ENCODE measurements at places on chromosomes 7 and 10.

- DNase-seq = no peak
Measured at GRCh38 chr7:2974093-2974819, 69.4 kb downstream of the CARD11 start.

DNA sequence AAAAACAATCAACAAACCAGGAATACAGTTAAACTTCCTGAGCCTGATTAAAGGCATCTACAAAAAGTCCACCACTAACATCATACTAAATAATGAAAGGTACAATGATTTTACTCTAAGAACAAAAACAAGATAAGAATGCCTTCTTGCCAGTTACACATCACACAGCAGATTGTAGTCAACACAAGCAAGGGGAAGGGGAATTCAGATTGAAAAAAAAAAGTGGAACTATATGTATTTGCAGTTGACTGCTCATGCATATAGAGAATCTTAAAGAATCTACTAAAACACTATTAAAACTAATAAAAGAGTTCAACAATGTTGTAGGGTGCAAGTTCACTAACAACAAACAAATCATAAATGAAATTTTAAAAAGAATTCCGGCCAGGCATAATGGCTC lies 28.5 kb downstream of the ZNF33B start:
- no peak for DNase-seq

- DNase-seq = no peak
Measured at GRCh38 chr7:149475121-149476045, 14.5 kb upstream of the ZNF777 start.

- no peak for DNase-seq
Measured at GRCh38 chr7:111895049-111895448, 311.1 kb downstream of the DOCK4 start.

GRCh38 chr7:106110238-106110560 lies 1.9 kb downstream of the SYPL1 start:
- no peak for DNase-seq

- no peak for DNase-seq
Measured at GRCh38 chr10:130555411-130555750, 419.2 kb downstream of the GLRX3 start.

GRCh38 chr7:28354601-28355402 lies 57.5 kb upstream of the CREB5 start:
- DNase-seq = no peak

DNA sequence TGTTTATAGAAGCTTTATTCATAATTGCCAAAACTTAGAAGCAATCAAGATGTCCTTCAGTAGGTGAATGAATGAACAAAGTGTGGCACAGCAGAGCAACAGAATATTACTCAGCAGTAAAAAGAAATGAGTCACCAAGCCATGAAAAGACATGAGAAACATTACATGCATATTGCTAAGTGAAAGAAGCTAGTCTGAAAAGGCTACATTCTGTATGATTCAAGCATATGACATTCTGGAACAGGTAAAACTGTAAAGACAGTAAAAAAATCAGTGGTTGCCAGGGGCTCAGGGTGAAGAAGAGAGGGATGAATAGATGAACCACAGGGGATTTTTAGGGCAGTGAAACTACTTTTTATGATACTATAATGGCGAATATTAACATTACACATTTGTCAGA lies 80.9 kb upstream of the APBB1IP start:
- no peak for DNase-seq

DNA sequence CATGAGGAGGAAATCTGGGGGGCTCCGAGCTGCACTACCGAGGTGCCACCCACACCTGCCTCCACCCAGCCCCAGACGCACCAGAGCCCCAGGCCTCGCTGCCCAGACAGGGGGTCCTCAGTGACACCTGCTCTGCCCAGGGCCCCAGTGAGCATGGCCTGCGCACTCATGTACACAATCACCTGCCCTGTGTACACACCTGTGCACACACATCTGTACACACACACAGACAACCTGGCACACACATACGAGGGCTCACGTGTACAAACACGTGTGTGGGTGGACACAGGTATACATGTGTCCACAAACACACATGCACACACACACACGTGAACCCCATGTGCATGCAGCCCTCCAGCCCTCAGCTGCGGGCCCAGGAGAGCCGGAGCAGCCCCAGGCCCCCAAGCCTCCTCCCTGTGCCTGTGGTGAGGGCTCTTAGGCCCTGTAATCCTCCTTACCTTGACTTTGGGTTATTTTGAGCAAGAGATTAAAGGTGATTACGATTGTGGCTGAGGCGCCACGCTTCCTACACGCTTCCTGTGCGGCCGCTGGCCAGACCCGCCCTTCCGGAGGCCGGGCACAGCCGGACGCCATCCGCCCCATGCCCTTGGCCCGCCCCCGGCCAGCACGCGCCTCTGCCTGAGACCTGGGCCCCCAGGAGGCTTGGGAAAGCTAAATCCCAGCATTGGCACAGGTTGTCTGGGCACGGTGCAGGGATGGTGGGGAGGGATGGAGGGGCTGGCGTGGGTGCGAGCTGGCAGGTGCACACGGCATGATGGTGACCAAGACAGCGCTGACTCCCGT lies 71.9 kb downstream of the ELFN1 start:
- no peak for DNase-seq

DNA sequence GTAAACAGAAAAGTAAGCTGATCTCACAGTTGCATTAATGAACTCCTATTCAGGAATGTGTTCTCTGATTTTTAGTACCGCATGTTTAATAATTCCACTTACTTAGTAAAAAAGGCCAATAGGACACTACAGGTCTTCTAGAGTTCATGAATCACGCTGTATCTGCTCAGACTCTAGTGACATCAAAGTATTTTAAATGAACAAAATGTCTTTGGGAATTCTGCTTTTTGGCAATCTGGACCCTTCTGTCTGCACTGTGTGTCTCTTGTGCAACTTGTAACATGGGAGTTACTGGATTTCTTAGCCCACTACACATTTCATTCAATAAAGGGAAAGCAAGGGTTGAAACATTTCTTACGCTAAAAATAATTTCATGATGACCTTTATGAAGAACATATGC lies 50.2 kb downstream of the RABGEF1 start:
- DNase-seq = no peak

GRCh38 chr7:7895754-7896153 lies 72.8 kb upstream of the GLCCI1 start:
- no peak for DNase-seq

- DNase-seq = no peak
Measured at GRCh38 chr7:110733221-110733620, 357.7 kb upstream of the LRRN3 start.

DNA sequence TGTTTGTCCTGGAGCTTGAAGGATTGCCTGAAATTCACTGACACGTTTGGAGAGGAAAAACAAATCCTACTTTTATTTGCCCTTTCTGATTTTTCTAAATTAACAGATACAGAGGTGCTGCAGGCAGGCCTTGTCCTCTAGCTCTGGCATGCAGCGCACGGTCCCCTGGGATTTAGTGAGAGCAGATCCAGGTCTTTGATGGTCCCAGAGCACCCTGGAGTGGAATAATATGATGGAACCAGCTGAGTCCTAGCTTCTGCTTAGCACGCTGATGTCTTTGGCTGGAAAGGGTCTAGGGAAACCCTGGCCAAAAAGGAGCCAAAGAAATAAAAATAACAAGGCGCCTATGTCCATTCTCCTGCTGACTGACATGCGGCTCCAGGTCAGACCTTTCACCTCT lies 40.5 kb downstream of the C10orf120 start:
- DNase-seq = no peak

- no peak for DNase-seq
Measured at GRCh38 chr7:17680943-17681351, 259.3 kb downstream of the SNX13 start.

GRCh38 chr10:119598397-119598796 lies 1.6 kb upstream of the TIAL1 start:
- no peak for DNase-seq

GRCh38 chr10:73917566-73918305 lies 6.8 kb downstream of the PLAU start:
- DNase-seq = no peak

- no peak for DNase-seq
Measured at GRCh38 chr7:1922870-1923236, 252.8 kb downstream of the ELFN1 start.

DNA sequence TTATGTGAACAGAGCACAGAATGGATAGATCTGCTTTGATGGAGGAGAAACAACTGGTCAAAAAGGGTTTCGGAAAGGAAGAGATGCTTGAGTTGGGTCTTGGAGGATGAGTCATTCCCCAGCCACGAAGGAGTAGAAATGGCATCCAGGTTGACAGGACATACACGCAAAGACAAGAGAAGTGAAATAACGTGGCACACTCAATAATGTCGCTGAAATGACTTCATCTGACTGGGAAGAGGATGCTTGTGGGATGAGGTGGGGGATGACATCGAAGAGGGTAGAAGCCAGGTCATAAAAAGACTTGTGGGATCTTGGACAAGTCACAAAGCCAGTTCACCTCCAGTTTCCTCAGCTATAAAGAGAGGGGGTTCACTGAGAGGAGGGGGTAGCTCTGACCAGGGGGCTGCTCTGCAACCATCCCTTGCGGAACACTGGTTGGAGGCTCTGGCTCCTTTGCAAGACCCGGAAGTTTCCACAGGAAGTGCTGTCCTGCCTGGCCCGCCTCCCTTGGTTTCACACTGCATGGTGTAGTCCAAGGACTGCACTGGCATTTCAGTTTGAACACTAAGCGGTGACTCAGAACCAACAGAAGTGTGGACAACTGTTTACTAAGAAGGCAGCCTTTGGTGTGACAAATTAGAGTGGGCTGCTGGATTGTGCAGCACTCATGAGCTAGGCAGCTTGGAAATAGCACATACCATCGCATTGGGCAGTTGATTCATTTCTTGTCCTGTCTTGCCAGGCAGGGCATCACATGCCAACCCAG lies 189.9 kb upstream of the ADO start:
- no peak for DNase-seq

- no peak for DNase-seq
Measured at GRCh38 chr10:17038627-17039026, 91.0 kb downstream of the CUBN start.

GRCh38 chr7:1512781-1513656 lies 8.8 kb upstream of the INTS1 start:
- peak; percentile 84 for DNase-seq

- no peak for DNase-seq
Measured at GRCh38 chr10:22427101-22427500, 81.8 kb downstream of the SPAG6 start.

- no peak for DNase-seq
Measured at GRCh38 chr7:10521306-10521705, 452.4 kb upstream of the PHF14 start.

- DNase-seq = no peak
Measured at GRCh38 chr10:75565286-75566251, 134.1 kb downstream of the LRMDA start.

GRCh38 chr7:111823826-111824225 lies 261.5 kb upstream of the IMMP2L start:
- no peak for DNase-seq

DNA sequence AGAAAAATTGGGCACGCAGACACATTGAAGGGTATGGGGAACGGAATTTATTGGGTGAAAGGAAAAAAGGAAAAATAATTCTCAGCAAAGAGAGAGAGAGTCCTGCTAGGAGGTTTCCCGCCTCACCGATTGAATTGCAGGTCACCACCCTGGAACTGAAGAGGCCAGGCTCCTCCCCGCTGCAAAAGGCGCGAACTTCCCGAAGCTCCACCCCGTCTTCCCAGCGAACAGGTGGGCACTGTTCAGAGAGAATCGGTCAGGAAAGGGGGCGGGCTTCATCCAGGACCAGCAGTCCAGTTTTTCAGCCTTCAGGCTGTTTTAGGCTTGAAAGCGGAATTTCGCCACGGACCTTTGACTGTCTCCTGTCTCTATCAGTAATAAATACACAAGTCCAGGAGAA lies 27.3 kb upstream of the CADPS2 start:
- DNase-seq = no peak

DNA sequence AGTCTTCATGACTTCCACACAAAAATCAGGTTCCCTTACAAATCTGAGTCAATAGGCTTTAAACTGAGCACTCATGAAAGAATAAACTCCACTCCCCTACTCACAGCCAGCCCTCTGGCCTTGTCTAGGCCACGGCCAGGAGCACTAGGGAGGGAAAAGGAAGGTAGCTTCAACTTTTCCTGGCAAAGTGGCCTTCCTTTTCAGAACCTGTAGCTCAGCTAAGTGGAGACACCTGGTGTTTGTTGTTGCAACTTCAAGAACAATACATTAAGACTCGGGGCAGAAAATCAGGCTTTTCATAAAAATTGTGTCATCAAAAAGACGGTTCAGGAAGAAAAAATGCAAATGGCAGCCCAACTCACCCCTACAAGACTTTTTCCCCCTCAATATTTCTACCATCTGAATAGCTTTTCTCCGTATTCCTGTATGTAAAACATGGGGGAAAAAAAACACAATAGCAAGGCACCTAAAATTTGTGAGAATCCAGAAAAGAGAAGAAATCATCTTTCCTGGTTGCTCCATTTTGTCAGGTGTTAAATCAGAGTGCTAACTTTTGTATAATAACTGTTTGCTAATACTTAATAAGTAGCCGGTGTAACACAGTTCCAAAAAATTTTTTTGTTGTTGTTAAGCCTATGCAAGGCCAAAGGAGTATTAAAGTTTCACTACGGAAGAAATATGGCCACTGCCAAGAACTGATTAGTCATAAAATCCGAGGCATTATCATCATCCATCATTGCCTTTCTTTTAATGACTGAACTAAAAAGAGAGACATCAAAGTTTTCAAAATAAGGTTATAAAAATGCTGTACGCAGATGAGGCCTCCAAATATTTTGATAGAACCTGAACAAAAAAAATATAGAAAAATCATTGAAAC lies 66.2 kb upstream of the ARID5B start:
- peak; percentile 8 for DNase-seq

GRCh38 chr7:31065021-31065593 lies 13.0 kb downstream of the ADCYAP1R1 start:
- no peak for DNase-seq

- DNase-seq = peak; percentile 36
Measured at GRCh38 chr7:31373337-31374289, 33.1 kb upstream of the NEUROD6 start.

DNA sequence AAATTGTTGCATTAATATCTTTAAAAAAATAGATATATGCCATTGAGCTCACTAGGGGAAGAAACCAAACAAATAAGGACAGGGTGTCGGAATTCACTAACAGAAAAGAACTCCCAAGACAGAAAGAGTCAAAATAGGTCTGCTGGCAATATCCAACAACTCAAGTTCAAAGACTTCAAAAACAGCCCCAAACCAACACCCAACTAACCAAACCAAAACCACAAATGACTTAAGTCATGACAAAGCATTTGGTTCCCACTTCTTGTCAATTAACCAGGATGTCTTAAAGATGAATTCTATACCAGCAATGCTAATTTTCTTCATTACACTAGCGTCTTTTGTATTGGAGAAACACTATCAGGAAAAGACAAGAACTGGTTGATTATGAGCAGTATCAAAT lies 249.0 kb upstream of the PLXNA4 start:
- no peak for DNase-seq

DNA sequence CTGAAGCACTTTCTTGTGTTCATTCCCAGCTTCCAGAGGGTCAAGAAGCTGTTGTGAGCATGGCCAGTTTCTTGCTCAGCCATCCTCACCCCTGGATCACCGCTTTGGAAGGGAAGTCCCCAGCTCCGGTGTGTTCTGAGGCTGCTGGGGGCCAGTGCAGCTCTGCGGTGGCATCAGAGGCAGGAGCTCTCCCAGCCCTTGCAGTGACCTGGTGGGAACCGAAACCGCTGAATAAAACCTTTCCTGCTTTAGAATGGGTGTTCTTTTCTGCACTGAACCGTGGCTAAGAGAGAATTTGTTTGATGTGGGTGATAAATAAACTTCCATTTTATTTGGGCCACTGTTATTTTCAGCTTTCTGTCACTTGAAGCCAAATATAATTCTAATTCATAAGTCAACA lies 450.9 kb upstream of the VSTM2A start:
- DNase-seq = no peak
